Glomerular endothelial cell (primary cell): ENCODE measurements at places on chromosomes 12 and 14. TPM values are rescaled to one million over a fixed set of nuclear protein-coding genes. Genes with fewer than 3 reads are reported as not detected.
A peak's percentile ranks its signal among the peaks of the same experiment; 100 is the strongest.

- DNase-seq: no peak
Observed at GRCh38 chr12:74441872-74442271, 95.8 kb upstream of the ATXN7L3B start.

DNA sequence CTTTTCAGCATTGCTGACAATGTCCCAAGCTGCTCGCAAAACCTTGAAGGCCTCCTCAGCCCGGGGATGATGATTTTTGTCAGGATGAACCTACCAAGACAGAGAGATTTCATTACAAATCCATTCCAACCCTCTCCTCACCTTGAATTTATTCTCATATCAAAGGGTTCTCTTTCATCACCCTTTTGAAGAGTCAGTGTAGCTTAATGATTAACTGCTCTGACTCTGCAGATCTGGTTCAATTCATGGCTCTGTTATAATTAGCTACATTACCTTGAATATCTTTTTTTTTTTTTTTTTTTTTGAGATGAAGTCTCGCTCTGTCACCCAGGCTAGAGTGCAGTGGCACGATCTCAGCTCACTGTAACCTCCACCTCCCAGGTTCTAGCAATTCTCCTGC is 5.6 kb downstream of the ORMDL2 start:
- DNase-seq: no peak

GRCh38 chr12:96237465-96238077 is 43.4 kb downstream of the ELK3 start:
- peak; percentile 77 for DNase-seq

- DNase-seq: no peak
Observed at GRCh38 chr14:99670361-99671234, 13.5 kb upstream of the CYP46A1 start.

- DNase-seq: no peak
Observed at GRCh38 chr14:101444116-101444515, 117.2 kb upstream of the DIO3 start.

DNA sequence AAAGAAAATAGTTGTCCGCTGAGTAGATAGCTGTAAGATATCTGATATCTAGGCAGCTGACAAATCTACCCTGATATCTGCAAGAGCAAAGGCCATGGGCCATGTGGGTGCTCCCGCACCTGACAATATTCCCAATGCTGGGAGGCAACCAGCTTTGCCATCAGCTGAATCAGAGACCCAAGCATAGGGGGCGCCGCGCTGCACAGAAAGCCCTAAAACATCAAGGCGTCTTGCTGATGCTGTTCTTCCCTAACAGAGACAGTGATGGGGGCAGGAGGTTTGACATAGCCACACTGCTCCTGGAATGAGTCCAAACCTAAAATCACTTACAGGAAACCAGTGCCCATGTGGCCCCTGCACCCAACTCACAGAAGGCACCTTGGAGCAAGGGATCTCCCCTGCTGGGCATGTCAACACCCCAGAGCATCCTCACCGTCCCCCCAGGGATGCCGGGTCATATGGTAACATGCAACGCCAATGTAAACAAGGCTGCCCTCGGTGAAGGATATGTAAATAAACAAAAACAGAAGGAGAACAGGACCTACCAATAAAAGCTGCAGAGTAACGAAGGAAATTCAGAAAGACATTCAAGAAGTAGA is 199.5 kb downstream of the TMEM132D start:
- DNase-seq: no peak

GRCh38 chr12:25072906-25073650 is 121.9 kb downstream of the DNAI7 start:
- DNase-seq: no peak

- DNase-seq: no peak
Observed at GRCh38 chr12:12788131-12788530, 2.7 kb downstream of the APOLD1 start.

DNA sequence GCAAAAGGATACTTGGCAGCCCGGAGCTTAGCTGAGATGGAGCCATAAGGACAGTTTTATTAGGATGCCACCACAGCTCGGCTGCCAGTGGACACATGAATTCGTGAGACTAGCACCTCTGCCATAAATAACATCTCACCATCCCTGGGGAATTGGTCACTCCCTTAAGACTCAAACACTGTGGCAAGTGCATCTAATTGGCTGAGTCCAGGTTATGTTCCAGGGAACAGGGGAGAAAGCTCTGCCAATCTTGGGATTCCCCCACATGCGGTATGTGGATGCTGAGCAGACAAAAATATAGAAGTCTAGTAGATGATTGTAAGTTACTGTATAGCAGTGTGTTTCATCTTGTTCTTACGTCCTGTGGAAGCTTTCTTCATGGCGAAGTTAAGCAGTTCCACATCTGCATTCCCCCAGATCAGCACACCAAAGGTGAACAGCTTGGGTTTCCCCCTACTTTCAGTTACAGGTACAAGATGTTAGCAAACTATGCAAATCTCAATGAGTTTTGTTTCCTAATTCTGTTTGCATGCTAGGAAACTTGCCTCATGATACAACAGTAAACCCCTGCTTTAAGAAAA is 131.1 kb downstream of the ETV6 start:
- DNase-seq: no peak

DNA sequence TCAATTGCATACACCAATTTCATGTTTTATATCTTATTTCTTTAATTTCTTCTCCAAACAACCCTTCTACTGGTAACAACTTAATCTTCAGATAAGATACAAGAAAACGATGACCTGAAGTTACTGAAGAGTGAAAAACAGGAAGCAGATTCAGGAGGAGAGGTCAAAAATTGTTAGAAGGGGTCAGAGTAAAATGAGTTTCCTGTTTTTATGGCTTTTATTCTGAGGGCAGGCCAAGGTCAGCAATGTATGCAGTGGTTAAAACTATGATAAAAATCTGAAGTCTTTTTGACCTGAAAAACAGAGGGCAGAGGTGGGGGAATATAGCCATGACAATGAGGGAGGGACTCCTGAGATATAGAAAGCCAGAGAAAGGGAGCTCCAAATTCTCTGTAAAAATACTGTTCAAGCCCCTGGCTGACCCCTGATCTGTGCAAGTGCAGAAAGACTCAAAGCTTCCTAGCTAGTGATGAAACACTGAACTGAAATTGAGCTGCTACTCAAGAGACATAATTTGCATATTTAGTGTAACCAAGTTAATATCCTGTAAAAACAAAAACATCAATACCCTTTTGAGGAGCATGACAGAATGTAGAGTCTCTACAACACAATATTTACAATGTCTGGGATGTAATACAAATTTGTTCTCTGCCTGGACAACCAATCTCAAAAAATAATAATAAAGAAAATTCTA is 514.3 kb upstream of the SEL1L start:
- DNase-seq: no peak

DNA sequence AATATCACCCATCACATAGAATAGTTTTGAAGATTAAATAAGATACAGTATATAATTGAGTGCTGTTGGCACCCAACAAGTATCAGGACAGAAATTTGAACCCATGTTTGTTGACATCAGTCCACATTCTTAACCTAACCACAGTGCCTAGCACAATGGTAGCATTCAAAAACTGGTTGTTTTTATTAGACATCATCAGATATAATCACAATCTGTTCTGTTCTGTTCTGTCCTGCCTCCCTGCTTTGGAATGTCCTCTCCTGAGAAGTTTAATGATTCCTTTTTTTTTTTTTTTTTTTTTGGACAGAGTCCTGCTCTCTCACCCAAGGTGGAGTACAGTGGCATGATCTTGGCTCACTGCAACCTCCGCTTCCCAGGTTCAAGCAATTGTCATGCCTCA is 476.6 kb downstream of the RMST start:
- DNase-seq: no peak

DNA sequence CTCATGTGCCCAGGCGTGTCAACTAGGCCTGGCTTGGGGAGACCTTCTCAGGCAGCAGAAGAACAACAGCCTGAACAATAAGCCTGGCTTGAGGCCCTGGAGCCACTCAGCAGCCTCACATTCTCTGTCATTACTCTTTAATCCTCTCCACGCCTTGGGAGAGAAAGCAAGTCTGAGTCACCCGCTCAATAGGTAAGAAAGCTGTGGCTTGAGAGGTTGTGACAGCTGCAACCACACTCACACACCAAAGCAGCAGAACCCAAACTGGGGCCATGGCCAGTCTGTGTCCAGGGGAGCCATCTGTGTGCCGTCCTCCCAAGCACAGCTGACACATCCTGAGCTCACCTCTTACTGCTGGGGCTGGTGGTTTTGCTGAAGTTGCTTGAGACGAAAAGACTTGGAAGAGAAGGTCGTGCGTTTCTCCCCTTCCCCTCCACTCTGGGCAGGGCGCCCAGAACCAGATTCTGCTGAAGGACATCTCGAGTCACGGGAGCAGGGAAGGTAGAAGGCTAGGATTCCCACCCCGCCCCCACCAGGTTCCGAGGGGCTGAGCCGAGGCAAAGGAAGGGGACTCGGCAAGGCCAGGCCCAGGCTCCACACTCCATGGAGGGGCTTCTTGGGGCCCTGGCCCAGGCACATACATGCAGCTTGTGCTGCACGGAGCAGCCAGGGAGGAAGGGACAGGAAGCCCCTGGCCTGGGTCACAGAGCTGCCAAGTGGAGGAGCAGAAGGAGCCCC is 5.5 kb downstream of the TMEM63C start:
- DNase-seq: no peak

GRCh38 chr14:59075506-59075905 is 113.0 kb upstream of the DAAM1 start:
- DNase-seq: no peak

Gene CLEC2A
- not detected in 2 replicates for total RNA-seq

Gene KRT73
- not detected in 2 replicates for total RNA-seq

Gene KIF5A
- 0.06 and 0.10 TPM in 2 replicates for total RNA-seq

Gene DIO2
- total RNA-seq: 0.12 TPM in 1 of 2 replicates, not detected in the other

Gene CTSG
- total RNA-seq: not detected in 2 replicates

Gene KRT77
- total RNA-seq: not detected in 2 replicates

Gene RTL1
- total RNA-seq: 0.10 TPM in 1 of 2 replicates, not detected in the other

Gene ZC3H10
- total RNA-seq: 3.0 and 4.1 TPM in 2 replicates

Gene FOXA1
- total RNA-seq: 0.44 and 3.3 TPM in 2 replicates

Gene CBX5
- 41.5 and 49.4 TPM in 2 replicates for total RNA-seq
